ENCODE measurements at places on chromosomes 12 and 14.

DNA sequence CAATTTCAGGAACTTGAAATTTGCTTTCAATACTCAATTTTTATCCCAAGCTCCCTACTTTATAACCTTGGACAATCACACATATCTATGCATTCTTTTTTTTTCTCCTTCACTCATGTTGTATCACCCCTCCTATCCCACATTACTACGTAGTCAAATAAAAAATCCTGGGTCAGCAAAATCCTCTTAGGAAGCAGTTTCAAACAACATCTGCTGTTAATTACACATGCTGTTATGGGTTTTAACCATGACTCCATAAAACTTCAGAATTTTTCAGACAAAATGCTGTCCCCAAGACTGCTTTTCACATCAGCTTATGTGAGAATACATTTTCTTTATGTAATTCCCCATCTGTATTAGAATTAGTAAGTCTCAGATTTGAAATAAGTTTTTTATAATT lies 61.7 kb downstream of the LRFN5 start:
- no peak for DNase-seq

DNA sequence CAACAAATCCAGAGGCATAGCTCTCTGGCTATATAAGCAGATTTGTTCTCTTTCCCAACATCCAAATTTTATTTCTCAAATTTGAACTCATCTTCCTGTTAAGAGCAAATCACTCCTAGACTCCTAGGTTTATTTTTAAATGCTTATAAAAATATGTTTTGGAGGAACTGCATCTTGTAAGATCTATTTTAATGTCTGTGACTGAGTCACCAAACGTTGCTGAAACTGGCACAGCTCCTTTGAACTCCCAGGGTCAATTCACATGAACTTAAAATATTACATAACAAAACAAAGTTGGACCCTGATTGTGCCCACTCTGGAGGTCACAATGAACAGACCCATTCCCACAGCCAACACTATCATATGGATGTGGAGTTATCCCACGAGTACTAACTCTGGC lies 23.9 kb downstream of the ANAPC7 start:
- DNase-seq: no peak

- DNase-seq: no peak
Observed at GRCh38 chr12:52515319-52515646, 4.9 kb downstream of the KRT5 start.

GRCh38 chr14:38257507-38257906 lies 1.6 kb upstream of the CLEC14A start:
- no peak for DNase-seq

All from T1000 (cell line).